ENCODE measurements at places on chromosomes 2 and 18.

DNA sequence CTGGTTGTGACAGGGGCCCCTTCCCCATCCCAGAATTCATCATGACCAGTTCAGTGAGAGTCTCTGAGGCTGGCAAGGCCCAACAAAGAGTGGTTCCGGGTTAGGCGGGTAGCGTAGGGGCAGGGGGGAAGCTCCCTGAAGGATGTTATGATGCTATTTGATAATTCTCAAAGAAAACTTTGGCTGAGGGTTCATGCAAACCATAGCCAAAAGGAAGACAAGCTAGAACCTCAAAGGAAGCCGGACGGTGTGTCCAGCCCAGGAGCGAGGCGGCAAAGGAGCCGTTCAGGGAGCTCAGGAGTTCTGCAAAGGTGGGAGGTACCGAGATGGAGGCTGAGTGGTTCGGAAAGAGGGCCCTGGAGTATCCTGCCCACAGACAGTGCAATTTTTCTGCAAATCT lies 226.8 kb upstream of the RAB6C start:
- no peak for DNase-seq

DNA sequence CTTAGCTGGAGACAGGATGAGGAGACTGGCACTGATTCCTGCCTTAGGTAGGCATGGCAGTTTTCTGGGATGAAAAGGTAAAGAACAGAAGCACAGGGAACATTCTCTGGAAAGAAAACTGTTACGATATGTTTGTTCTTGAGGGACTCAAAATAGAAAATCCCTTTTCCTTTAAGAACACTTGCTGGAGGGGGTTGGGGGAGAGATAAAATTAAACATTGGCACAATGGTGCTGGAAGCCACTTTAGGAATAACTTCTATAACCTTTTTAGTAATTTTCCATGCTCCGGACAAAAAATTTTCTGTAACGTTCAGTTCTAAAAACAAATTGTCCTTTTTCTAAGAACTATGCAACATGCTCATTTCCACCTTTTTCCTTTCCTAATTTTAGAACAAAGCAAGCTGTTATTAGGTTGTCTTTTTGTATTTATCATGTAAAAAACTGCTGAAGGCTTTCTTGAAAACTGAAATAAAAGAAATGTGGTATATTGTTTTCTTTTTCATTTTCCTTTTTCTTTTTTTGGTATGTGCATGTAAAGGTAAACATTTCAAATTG lies 343.8 kb downstream of the EPHA4 start:
- no peak for DNase-seq

- no peak for DNase-seq
These were observed 133.1 kb downstream of the EIPR1 start for GRCh38 chr2:3244486-3244885.

GRCh38 chr2:24659862-24660261 lies 133.3 kb downstream of the PTRHD1 start:
- DNase-seq = no peak

DNA sequence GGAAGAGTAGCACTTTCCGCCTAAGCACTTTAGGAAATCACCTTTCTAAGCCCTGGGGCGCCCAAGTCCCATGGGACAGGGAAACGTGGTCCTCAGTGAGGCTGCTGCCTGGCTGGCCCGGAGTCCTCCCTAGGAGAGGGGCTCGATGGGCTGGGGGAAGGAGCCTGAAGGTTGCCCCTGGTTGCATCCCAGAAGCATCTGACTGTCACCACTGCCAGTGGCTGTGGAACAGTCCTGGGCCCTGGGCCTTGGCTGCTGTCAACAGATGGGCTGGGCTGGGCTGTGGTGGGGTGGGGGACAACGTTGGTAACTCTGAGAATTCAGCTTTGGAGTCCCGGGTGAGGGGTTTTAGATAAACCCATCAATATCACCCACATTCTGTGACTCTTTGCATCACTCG lies 22.5 kb downstream of the ASB1 start:
- DNase-seq = no peak
